ENCODE measurements at places on chromosomes 5 and 9.

DNA sequence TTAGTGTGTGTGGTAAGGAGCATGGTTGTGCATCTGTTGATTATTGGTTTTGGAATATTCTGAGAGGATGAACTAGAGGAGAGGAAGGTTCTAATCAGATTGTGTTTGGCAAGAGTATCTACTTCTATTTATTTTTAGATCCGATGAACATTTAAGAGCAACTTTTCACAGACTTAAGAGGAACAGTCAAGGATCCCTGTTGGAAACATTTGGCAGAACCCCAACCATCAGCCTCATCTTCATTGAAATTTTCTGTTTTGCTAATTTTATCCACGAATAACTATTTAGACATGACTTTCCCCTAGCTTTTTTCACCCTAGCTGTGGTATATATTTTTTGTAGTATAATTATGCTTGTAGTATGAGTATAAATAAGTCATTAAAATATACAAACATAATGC is 868.5 kb downstream of the MAT2B start:
- no peak for DNase-seq

DNA sequence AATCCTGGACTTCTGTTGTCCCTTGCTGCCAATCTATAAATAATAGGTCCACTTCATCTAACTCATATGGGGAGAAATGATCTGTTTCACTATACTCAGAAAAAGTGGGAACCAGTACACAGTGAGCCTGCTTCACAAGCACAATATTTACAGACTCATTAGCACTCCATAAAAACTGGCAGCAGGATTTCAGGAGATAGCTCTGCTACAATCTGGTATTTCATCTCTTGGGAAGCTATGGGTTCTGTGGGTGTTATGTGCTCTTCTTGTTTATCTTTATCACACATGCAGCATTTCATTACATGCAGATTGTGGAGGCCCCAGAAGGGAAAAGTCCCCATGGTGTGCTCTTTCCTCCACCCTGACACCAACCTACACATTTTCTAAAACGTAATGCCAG is 33.2 kb downstream of the UGT3A2 start:
- no peak for DNase-seq

DNA sequence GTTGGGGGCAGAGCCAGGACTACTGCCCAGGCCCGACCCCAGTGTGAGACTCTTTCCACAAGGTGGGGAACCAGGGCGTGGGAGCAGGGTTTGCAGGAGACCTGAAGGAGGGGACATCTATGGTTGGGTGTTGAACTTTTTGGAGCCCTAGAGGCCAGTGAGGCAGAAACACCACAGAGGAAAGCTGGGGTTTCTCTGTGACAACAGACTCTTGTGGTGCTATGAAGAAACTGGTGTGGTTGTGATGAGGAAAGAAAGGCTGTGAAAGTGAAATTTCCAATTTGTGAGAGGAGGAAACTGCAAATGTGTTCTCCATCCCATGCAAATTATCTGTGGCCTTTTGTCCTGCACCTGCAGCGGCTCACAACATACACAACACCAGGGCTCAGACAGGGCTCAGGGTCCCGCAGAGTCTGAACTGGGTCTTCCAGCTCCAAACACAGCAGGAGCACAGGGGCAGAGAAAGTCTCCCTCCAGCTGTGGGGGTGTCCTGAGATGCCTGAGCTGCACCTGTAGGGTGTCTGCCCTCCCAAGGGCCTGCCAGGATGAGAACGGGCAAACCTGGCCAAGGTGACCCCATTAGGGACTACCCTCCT is 51.4 kb upstream of the GRHPR start:
- DNase-seq, result no peak

GRCh38 chr5:108003178-108003577 is 332.4 kb upstream of the EFNA5 start:
- no peak for DNase-seq

DNA sequence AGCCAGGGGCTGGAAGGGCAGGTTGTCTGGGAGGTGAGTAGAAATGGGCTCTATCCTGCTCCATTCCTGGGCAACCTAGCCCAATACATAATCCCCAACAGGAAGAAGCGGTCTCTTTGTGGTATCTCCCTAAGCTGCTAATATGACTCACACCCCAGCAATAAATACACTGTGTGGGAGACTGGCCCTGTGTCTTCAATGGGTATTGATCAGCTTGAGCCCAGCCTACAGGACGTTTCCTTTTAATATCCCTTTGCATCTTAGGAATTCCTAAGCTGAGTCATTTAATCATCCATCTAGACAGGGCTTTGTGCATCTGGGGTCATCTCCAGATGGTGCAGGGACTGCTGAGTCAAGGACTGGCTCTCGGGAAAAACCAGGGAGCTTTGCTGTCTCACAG is 207.0 kb upstream of the PANK3 start:
- no peak for DNase-seq

DNA sequence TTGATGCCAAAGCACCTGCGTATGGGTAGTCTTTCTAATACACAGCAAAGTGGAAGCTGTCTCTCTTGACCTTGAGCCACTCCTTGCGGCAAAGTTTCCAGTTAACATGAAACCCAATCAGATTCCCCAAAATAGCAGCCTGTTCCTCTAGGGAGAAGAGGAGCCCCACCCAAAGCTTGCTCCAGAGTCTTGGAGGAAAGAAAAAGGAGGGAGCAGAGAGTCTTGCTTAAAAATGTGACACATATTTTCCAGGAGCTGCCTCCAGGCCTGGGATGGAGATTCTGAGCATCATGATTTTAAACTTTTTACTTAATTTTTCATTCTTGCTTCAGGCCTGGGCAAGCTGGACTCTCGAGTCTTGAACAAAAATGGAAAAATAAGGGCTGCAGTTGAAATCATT is 223.5 kb upstream of the TNC start:
- no peak for DNase-seq

- DNase-seq, result no peak
Observed at GRCh38 chr5:56985936-56986625, 34.2 kb upstream of the MIER3 start.

- no peak for DNase-seq
Observed at GRCh38 chr5:79295029-79295428, 59.1 kb downstream of the JMY start.

DNA sequence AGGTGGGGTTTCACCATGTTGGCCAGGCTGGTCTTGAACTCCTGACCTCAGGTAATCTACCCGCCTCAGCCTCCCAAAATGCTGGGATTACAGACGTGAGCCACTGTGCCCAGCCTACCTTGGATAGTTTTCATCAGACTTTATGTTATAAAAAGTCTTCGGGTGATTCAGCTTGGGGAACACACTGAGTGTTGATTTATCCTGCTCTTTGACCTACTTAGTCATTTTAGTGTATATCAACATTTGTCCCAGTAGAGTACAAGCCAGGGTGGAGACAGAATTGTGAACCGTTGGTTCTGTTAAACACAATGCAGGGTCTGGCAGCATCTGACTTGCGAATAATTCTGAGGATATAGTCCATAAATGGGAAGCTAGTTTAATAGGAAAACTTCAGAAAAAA is 39.7 kb downstream of the NFX1 start:
- no peak for DNase-seq

- DNase-seq, result no peak
Observed at GRCh38 chr5:179128976-179129375, 68.8 kb downstream of the ZNF354C start.

Measured in stimulated activated CD8-positive, alpha-beta memory T cell treated with anti-CD3 and anti-CD28 coated beads, Interleukin-4, amount 100 ng/mL, for 4 hours (primary cell).